ENCODE measurements at places on chromosomes 7 and 10.
A peak's percentile ranks its signal among the peaks of the same experiment; 100 is the strongest.

DNA sequence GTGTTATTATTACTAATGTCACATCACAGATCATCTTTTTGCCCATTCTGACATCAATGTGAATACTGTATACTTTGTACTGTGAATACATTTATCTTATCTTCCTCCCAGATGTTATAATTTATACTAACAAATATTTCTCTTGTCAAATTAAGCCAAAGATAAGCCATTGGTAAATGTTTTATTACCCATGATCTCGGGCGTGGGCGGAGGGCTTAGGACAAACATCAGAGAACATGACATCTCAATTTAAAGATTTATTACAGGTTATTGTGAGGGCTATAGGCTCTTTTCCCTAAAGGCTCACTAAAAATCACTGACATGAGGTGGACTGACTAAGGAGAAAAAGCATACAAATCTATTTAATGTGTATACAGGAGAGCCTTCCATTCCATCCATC, 58.2 kb upstream of the DGKB start:
- no peak for DNase-seq

DNA sequence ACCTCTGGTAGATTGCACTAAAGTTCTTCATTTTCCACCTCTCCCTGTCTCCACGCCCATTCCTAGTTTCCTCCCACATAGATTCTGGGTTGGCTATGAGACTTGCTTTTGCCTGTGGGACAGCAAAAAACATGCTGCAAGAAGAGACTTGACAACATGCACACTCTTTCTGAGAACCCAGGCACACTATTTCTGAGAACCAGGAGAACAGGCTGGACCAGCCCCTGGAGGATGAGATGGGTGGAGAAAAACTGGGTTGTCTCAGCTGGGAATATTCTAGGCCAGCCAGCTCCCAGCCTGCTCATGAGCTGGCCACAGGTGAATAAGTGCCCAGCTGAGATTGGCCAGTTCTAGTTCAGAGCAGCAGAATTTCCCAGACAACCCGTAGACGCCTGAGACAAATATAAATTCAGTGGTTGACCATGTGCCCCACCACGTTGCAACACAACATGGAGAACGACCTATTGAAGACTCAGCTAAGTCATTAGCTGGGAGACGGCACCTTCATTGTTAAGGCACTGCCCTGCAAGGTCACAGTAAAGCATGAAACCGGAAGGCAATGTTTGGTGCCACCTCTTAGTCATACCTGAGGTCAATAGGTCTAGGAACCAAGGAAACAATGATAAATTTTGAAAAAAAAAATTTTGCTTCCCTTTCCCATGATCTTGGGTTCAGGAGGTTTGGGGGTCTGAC, 92.7 kb upstream of the AKR1E2 start:
- DNase-seq: peak; percentile 13

- DNase-seq: no peak
Measured at GRCh38 chr7:70700055-70700940, 431.6 kb upstream of the GALNT17 start.

DNA sequence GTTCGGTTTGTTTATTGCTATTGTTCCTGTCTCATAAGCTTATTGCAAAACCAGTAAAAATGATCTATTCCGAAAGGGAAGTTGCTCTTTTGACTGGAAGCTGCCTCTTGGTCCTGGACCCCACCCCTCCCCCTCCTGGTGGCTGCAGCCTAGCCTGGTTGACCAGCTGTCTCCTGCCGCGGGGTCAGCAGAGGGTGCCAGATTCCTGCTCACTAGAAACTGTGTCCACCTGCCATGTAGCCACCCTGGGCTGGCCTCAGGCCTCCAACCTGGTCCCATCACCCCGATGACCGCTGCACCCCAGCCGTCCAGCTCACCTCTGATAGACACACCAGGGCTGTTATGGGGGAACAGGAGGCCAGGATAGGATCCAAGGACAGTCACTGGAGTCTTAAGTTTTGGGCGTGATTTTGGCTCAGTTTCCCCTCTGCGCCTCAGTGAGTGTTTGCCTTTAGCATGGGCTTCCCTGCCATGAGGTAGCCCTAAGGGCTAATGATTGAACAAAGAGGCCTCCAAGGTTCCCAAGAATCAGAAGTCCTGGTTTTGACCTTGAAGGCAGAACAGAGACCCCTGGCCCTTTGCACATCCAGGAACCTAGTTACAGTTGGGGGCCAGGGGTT, 32.9 kb upstream of the SLF2 start:
- no peak for DNase-seq

GRCh38 chr10:133166828-133167692, 7.0 kb downstream of the KNDC1 start:
- no peak for DNase-seq

DNA sequence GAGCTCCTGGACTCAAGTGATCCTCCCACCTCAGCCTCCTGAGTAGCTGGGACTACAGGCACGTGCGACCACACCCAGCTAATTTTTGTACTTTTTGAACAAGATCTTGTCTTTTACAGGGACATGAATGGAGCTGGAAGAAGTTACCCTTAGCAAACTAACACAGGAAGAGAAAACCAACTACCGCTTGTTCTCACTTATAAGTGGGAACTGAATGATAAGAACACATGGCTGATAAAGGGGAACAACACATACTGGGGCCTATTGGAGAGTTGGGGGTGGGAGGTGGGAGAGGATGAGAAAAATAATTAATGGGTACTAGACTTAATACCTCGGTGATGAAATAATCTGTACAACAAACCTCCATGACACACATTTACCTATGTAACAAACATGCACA, 70.9 kb upstream of the INHBA start:
- DNase-seq: no peak

GRCh38 chr10:118961436-118961835, 68.1 kb upstream of the NANOS1 start:
- no peak for DNase-seq

- DNase-seq: no peak
Measured at GRCh38 chr7:141291541-141291940, 217.7 kb downstream of the TMEM178B start.

DNA sequence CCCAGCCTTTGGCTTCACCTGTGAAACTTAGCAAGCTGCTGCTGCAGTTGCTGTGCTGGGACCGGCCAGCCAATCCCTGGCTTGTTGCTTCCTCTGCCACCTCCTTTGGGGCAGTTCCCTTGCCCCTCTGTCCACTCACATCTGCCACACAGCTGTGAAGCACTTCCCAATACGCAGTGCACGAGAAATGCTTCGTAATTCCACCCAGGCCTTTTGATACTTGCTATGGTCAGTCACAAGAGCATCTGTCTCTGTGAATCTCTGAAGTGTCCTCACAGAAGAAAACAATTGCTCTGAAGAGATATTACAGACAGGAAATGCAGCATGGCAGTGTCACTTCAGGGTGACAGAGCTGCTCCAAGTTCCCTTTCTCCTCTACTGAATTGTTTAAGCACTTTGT, 208.5 kb downstream of the PTEN start:
- DNase-seq: no peak

DNA sequence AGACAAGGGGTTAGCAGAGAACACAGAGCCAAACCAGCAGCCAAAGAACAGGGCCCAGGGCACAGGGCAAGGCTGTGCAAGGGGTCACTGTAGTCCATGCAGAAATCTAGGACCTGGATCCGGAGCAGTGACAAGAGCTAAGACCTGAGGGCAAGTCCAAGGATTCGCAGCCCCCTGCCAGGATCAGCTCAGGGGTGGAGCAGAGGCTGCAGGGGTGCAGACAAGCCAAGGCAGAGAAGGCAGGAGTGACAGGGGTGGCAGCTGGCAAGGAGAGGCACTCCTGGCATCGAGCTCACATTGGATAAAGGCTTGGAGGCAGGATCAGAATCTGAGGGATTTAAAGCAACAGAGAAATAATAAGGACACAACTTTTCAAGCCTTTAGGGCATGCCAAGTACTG, 80.7 kb upstream of the NANOS1 start:
- no peak for DNase-seq

DNA sequence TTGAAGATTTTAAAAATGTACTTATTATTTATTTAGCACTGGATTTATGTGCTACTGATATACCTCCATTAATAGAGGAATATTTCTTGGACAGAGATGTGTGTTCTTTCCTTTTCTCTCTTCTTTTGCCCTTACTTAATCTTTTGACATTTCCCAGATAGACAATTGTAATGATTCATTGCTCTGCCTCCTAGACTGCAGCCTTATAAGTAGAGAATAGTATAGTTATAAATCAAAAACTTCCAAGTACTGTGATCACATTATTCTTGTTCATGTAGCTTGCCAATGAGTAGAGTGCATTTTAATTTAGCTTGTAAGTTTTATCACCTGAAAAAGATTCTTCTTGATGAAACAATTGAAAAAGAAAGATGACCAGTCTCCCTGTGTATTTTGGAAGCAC, 47.6 kb downstream of the CASD1 start:
- DNase-seq: no peak

GRCh38 chr10:33760056-33760943, 425.8 kb upstream of the NRP1 start:
- no peak for DNase-seq

DNA sequence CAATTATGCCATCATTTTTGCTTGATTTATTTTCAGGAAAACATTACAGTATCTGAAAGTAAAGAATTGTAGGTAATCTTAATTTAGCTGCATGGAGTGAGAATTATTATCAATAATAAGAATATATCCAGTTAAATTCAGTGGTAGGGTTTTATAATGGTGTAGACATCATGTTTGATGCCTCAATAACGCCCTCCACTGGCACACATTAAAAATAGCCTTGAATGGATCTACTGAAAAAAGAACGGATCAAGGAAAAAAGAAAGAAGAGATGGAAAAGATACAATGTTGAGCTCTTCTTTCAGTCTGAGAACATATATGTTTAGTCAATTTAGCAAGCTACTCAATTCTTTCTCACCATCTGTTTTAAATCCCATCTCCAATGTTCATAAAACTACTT, 319.2 kb downstream of the CDC14C start:
- no peak for DNase-seq

DNA sequence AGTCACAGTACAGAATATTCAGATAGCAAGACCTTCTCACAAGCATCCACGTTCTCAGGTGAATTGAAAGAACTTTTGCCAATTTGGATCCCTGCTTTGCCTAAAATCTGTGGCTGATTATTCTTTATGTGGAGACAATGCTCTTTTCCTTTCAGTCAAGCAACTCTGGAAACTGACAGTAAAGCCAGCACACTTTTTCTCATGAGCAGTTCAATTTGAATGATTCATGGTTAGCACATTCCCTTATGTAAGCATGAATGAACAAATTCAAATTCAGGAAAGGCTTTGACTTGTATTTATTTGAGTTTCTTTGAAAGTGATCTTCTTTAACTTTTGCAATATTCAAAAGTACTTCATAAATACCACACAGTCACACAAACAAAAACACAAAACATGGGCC, 57.6 kb downstream of the MEOX2 start:
- DNase-seq: no peak

DNA sequence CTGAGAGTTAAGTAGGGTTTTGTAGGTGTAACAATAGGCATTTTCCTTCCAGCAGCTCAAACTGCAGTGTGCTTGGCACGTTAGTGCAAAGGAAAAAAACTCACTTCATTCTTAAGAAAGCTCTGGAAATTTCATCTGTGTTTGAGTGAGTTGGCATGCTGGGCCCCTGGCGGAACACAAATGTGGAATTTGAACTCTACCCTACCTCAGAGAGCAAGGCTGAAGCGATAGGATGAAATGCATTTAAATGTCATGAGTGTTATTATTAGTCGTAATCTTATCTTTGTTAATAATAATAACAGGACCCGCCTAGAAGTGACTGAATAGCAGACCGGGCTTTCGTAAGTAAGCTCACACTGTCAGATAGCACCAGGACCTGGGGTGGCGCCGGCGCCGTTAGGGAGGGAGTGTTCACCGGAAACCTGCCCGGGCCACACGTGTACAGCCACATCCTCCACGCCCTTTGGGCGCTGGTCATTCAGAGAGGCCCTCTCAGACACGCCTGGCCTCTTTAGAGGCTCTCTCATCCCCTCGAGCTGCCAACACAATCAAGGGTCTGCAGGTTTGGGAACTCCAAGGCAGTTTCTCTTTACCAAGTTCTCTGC, 63.5 kb downstream of the GRK5 start:
- peak; percentile 69 for DNase-seq

GRCh38 chr10:130510755-130511154, 374.6 kb downstream of the GLRX3 start:
- no peak for DNase-seq

DNA sequence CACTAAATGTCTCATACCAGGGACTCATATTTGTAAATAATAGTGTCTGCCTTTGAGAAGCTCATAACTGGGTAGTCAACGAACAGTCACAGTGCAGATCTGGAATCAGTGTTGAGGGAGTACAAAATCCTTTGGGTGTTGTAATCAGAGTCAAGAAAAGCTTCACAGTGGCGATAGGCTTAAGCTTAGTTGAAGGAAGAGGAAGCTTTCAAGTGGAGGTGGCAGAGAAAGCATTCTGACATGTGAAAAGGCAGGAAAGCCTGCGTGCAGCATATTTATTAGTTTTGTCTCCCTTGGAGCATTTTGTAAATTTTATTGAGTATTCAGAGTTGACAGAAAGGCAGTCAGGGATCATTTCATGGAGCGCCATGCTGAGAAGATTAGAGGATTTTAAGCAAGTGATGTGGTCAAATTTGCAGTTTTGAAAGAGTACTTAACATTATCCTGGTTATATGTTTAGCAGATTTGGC, 104.9 kb downstream of the ADK start:
- no peak for DNase-seq

- no peak for DNase-seq
Measured at GRCh38 chr7:154686305-154686704, 316.6 kb downstream of the PAXIP1 start.
